ENCODE measurements at places on chromosomes 7 and 10.

- no peak for DNase-seq
These were observed 69.9 kb downstream of the FOXL3 start for GRCh38 chr7:359766-360361.

DNA sequence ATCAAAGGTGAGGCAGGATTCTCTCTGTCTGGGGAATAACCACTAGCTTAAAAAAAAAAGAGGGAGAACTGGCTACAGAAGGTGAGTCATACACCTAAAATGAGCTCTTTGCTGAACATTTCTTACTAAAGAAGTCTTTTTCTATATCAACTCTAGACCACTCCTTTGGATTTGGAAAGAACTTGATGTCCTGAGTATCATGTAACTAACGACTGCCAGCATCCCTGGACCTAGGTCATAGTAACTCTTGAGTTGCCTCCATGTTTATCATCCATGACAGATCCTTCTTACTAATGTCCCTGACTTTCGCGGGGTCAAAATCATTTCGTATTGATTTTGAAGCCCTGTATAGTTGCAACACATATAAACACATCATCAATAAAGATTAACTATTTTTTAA is 89.1 kb downstream of the CNOT4 start:
- no peak for DNase-seq

DNA sequence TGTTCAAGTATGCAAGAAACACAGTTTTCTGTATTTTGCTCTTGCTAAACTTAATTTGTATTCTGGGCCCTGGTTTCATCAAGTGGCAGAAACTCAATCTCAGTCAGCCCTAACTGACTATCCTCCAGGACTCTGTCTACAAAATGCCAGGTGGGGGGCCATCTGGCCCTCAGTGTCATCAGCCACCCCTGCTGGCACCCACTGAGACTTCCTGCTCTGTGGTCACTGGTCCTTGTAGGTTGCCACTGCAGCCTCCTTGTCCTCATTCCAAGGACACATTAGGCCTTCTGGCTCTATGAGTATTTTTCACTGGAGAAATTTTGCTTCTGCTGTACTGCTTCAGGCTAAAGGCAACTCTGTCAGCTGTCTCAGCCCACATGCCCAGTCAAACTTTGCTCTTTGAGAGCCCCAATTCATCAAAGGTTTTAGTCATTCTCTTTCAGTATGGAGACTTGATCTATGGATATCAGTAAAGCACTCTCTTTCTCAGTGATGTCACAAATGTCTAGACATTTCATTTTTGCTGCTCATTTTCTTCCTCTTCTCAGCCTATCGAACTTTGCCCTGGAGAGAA is 163.6 kb downstream of the KCND2 start:
- no peak for DNase-seq

- DNase-seq, result no peak
These were observed 30.0 kb downstream of the LAMB1 start for GRCh38 chr7:107972941-107973376.

DNA sequence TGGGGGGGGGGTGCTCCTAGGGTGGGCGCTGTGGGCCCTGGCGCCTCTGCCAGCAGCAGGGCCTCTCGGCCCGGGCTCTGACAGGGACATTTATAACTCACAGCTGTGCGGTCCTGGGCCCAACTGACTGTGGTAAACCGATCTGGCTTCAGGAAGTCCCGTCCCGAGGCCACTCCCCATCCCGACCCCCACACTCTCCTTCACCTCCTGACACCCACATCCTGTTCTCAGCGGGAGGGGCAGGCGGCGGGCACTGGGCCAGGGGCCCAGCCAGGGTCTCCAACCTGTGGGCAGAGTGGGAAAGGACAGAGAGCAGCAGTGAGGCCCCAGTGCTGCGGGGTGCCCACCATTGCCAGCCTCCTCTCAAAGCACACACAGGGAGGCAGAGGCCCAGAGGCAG is 69.1 kb downstream of the ZMIZ1 start:
- no peak for DNase-seq

DNA sequence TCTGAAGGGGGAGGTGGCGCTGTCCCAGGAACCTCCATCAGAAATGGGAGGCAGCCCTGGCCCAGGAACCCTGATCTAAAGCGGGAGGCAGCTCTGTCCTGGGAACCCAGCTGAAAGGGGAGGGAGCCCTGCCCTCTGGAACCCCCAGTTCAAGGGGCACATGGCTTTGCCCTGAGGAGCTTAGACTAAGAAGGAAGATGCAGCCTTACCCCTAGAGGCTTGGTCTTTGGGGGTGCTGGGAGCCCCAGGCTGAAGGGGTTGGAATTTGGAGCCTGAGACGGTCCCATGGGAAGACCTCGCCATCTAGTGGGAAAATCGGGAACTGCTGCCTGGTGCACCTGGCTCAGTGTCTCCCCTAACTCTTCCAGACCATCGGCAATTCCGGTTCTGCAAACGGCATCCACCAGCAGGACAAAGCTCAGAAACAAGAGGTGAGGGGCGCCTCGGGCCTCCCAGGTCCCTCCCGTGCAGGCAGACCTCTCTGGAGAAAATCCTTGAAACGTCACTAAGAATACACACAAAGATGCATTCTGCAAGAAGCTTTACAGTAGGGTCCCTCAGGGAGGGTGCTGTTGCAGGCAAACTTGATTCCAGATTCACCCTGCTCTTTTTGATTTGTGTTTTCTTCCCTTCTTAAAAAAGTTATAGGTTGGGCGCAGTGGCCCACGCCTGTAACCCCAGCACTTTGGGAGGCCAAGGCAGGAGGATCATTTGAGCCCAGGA is 52.4 kb upstream of the GTF2IRD1 start:
- no peak for DNase-seq

- DNase-seq, result no peak
These were observed 41.9 kb downstream of the DGKI start for GRCh38 chr7:137804836-137805235.

DNA sequence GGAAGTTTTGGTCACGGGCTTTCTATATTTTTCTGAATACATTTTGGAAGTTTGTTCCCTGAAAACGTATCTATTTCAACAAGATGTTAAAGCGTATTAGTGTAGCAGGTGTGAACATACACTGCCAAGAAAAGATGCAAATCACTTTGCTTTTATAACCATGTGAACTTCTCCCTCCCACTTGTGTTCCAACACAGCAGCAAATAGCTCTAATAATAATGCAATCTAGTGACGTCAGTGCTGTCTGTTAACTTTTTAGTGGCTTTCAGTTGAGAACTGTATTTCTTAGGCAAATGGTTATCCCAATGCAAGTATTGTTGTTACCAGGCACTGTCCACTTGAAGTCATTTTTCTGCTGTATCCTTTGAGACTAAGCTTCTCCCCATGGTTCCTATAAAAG is 188.4 kb upstream of the IGFBP3 start:
- DNase-seq, result no peak

DNA sequence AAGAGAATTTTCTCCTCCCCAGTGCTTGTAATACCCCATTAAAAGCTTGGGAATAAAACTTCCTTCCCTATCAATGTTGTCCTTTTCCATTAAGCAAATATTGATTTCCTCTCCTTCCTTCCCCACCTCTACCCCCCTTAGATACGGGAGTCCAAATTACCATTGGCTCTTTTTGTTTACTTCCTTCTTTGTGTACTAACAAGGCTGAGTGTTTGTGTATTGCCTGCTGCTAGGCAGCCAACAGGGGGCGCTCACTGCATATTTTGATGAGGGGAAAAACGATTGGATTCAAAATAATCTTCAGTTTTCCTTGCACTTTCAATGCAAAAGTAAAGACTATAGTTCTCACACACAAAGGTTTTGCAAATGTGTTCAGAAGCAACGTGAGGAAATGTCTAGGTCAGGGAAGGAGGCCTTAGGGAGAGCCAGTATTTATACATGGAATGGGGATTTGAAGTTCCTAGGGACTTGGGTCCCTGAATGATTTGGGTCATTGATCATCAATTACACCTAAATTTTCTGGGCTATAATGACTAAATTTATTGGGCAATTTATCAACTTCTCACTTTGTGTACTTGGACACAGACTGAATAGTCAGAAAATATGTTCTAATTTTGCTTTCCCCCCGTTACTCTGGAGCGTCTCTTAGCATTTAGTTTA is 23.6 kb upstream of the VPS41 start:
- DNase-seq, result peak; percentile 10

DNA sequence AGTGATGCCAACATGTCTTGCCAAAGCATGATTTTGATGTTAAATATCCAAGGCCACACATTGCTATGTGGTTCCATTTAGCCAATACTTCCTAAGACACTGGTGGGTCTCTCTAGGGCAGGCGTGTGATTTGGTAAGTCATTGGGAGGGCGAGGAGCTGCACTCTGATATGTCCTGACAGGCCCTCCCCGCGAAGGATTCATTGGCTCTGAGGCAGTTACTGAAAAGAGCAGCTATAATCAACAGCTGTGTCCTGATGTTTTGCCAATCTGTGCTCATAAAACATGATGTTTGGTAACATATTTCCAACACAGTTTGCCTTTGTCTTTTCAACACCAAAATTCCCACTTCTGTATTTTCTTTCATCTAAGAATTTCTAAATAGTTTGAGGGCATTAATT is 646.7 kb downstream of the PARD3 start:
- DNase-seq, result no peak

DNA sequence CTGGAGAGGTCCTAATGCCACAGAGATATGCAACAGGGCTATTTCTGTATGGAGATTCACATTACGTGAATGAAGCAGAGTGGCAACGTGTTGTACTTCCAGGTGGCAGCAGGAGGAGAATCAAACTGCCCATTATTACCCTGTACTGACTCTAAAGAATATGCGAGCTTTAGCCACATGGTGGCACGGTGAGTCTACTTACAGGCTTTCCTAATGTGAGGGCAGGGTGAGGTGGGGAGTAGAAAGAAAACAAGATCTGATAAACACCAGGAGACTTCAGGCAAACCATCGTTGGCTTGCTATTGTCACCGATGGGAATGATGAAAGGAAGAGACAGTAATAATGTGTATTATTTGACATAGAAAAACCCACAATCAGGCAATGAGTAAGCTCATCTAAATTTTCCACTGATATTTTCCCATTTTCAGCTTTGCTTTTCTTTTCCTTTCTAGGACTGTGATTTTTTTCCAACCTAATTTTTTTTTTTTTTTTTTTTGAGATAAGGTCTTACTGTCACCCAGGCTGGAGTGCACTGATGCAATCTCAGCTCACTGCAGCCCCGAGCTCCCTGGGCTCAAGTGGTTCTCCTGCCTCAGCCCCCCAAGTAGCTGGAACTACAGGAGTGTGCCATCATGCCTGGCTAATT is 164.3 kb downstream of the BTAF1 start:
- peak; percentile 77 for DNase-seq

DNA sequence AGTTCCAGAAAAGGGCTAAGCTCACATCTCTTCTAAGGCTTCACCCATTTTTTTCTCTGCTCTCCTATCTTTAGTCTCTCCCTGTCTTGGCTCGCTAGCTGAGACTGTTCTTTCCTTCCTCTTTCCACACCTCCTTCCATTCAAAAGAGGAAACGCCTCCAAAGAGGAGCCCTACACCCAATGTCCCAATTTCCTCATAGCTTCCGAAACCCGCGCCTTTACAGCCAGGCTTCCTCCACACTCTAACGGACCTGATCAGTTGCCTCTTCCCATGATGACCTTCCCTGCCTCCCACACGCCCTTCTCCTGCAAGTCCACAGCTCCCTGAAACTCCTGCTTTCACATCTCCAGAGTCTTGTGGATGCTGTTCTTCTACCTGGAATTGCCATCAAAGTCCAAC is 71.7 kb downstream of the COBL start:
- DNase-seq, result no peak

- no peak for DNase-seq
These were observed 16.5 kb downstream of the CPN1 start for GRCh38 chr10:100065084-100065660.

GRCh38 chr7:19275000-19275399 is 129.8 kb upstream of the FERD3L start:
- DNase-seq, result no peak

- DNase-seq, result no peak
These were observed 493.9 kb upstream of the IGFBP3 start for GRCh38 chr7:46414946-46415345.

DNA sequence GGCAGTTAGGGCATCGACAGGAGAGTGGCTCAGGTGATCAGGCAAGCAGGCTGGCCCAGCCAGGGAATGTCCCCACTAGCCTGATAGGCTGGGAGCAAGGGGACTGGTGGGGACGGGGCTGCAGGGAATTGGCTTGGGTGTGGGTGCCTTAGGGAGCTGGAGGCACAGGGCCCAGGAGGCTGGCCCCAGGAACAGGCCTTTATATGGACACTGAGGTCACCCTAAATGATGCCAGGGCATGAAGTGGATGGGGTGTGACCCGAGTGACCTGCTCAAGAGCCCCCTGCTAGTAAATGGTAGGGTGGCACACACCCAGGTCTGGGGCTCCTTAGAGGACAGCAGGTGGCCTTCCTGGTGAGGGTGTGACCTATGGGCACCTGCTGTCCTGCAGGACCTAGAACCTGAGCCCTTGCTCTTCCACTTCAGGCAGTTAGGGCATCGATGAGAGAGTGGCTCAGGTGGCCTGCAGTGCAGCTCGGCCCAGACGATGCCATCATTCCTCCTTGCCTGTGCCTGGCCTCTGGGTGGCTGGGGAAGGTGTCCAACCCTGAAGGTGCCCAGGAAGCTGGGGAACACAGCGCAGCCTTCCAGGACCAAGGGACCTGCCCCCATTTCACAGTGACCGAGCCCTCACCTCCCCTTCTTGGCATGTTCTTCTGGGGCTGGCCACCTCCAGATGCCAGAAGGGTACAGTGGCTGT is 51.7 kb upstream of the LEP start:
- DNase-seq, result no peak

GRCh38 chr10:116574797-116575196 is 16.0 kb upstream of the PNLIPRP1 start:
- no peak for DNase-seq

DNA sequence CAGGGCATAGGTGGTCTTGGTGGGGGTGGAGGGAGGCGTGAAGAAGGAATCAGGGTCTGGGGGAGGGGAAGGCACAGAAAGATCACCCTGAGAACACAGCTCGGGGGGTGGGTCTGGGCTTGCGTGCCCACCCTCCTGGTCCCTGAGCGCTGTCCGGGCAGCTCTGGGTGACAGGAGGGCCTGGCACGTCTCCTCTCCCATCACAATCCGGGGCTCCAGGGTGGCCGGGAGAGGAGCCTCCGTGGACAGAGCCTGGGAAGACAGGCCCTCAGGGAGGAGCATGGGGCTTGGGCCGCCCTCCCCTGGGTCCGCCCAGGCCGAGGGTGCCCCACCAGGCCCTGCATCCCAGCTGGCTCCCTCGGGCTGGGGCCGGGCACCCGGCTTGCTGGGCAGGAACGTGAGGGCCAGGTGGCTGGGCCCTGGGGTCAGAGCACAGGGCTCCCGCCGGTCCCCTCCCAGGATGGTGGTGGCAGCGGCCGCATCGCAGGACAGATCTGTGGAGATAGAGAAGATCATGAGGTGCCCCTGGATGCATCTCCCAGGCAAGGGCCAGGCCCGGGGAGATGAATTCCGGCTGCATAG is 3.1 kb downstream of the NACAD start:
- DNase-seq, result no peak

- no peak for DNase-seq
These were observed 152.9 kb downstream of the HGF start for GRCh38 chr7:81616951-81617350.

DNA sequence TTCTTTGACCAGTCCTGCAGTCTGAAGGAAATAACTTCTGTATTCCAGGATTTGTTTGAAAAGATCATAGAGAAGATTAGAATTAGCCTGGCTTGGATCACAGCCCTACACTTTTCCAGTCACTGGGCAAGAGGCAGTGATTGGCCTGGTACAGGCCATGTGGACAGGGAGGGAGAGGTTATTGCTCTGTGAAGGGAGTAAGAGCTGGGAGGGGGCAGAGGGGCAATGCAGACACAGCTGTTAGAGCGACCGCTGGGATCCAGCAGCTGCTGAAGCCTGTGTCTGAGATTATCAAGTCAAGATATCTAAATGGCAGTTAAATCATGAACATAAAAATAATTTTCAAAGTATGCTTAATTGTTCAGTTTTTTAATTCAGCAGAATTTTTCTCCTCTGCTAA is 257.3 kb downstream of the SDK1 start:
- DNase-seq, result no peak

- DNase-seq, result no peak
These were observed 237.5 kb upstream of the KLF6 start for GRCh38 chr10:4022473-4022872.
